Bronchial epithelial cell (primary cell): ENCODE measurements at places on chromosomes 5 and 9.

DNA sequence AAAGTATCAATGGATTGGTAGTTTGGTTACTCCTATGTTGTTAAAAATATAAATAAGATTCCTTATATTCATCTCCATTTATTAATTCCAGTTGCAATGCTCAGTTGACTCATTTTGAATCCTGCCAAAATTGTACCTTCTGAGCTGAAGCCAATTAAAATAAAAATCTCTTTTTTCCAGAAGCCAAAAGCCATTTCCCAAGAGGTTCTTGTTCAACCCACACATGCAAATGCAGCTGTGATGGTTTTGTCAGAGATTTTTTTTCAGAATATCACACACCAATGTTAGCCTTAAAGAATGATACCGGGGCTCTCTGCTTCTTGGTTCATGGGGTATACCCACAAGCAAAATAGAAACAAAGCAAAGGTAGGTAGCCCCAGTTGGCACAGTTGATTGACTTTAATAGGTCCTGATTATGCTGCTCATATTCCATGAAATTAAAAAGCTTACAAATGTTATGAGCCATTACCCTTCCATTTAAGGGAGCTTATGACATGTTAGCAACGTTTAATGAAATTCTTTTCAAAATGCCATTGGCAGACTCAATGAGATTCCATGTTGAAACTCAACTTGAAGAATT is 208.0 kb downstream of the SGCD start:
- no peak for DNase-seq

- no peak for DNase-seq
Measured at GRCh38 chr5:171703146-171703545, 82.5 kb upstream of the SMIM23 start.

GRCh38 chr9:121281614-121282276 is 13.8 kb downstream of the GSN start:
- peak; percentile 97 for DNase-seq

GRCh38 chr5:153079396-153079795 is 411.1 kb upstream of the GRIA1 start:
- peak; percentile 25 for DNase-seq

GRCh38 chr5:122816756-122817155 is 28.7 kb upstream of the SNX24 start:
- DNase-seq = no peak

DNA sequence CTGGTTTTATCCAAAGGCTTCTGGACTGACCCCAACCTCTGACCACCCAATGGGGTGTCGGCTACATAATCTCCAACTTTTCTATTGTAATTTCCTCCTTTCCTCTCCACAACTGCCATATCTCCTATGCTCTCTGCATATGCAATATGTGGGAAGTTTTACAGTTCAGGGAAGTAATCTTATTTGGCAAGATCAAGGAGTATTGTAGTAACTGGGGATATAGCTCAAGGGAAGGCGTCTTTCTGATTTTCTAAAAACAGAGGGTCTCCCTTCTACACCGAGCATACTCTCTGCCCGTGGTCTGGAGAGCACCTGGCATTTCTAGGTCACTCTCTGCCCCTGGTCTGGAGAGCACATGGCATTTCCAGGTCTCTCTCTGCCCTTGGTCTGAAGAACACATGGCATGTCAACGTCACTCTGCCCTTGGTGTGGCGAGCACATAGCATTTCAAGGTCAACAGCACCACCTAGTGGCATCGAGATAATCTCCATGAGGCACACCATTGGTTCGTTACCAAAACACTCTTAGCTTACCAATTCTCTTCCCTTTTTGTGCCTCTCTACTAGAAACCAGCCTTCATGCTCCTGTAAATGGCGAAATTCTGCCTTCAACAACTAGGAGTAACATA is 616.4 kb upstream of the NUDT12 start:
- peak; percentile 55 for DNase-seq

DNA sequence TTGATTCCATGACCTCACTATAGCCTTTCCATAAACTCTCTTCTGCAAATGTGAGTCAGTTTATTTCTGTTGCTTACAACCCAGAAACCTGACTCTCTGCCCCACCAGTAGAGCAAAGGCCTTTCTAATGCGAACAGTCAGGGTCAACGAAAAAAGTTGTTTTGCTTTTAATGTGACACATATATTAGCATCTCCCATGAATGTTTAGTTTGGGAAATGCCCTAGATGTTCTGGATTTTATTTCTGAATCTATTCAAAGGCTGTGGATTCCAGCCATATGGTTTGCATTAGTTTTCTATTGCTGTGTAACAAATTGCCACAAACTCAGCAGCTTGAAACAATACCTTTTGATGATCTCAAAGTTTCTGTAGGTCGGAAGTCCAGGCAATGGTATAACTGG is 193.5 kb downstream of the GNA14 start:
- no peak for DNase-seq

DNA sequence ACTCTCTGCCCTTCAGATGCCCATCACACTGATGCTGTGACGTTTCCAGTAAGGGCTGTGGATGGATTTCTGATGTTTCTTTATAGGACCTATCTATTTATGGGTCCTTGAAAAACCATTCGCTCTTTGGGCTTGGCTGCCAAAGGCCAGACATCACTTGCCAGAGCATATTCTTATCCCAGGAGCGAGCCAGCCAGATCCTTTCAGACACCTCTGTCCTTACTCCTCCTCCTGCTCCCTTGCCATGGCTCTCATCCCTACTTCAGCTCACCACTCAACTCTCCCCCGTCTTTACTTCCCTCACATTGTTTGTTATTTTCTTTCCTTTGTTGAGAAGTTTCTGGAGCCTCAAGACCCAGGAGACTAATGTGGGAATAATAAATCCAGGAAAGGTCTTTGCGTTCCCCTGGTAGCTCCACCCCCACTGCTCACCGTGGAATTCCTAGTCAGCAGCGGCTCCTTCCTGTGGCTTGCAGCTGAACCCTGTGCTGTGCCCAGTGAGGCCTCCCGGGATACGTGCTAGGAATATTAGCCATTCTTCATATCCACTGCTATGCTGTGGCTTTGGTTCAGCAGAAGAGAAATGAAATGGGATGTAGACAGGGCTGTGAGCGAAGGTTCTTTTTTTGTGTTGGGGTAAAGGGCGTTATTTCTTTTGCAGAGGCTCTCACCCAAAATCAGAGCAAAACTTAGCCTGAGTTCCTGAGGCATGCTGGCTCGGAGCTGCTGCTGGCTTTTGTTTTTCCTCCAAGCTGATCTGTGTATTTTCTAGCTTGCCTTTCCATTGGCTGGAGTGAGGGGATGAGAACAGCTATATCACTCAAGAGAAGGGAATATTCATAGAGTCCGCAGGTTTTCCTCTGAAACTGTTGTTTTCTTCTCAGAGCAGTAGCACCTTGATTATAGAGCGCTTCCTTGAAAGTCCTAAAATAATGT is 171.1 kb downstream of the SAXO1 start:
- DNase-seq = no peak

GRCh38 chr5:158619083-158619788 is 480.5 kb downstream of the EBF1 start:
- no peak for DNase-seq

DNA sequence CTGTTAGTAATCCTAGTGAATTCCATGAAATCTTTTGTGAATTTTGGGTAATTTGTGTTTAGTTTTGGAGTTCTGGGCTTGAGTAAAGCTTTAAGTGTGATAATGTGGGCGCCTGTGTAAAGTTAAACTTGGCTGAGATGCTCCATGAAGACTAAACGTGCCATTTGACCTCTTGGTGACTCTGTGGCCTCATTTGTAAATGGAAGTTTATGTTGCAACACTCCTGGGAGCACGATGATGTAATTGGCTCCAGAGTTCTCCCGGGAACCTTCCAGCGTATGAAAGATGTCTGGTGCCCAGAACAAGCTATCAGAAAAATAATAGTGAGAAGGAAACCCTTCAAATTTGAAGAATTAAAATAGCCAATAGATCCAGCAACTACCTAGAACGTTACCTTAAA is 981.2 kb downstream of the TLE4 start:
- DNase-seq = peak; percentile 8

DNA sequence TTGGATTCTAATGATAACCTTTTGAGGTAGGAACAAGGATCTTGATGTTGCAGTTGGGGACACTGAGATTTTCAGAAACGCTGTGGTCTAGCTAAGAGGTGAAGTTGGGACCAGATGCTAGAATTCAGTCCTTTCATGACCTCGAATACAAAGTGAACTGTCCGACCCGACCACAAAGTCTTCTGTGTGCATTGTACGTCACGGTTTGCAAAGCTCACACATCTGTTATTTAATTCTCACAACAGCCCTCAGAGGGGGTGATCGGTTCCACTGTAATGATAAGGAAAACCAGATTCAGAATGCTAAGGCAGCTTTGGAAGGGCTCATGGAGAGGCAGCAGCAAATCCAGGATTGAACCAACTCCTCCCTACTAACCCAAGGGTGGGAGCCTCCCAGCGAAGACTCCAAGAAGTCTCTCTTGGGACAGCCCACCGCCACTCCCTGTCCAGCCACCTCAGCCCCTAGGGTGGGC is 16.6 kb upstream of the KIF12 start:
- no peak for DNase-seq

GRCh38 chr9:79736051-79736450 is 164.3 kb downstream of the TLE4 start:
- DNase-seq = no peak

DNA sequence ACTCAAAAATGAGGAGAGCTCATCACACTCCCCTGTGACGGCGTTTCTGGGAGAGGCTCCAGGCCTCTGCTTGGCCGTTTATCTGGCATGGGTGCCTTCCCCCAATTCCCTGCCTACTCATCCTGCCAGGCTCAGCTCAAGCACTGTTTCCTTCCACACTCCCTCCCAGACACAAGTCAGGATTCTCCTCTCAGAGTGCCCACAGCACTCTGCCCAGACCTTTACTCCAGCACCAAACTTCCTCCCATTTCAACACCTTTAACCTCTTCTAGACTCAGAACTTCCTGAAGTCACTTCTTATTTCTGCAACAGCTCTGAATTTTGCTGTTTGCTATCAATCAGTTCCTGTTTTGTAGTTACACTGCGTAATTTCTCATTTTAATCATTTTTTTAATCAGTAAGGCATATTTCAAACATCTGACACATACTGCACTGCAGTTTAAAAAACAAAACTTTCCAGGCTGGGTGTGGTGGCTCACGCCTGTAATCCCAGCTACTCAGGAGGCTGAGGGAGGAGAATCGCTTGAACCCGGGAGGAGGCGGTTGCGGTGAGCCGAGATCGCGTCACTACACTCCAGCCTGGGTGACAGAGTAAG is 16.0 kb downstream of the TRMO start:
- no peak for DNase-seq

GRCh38 chr9:137168904-137169856 is 671 bp downstream of the LRRC26 start:
- no peak for DNase-seq

- DNase-seq = no peak
Measured at GRCh38 chr9:33178972-33179697, 12.0 kb upstream of the B4GALT1 start.

- DNase-seq = no peak
Measured at GRCh38 chr9:102950346-102950745, 44.8 kb upstream of the CYLC2 start.

- no peak for DNase-seq
Measured at GRCh38 chr9:97592126-97592525, 41.0 kb downstream of the TSTD2 start.

- DNase-seq = no peak
Measured at GRCh38 chr9:136823136-136824046, 15.6 kb downstream of the RABL6 start.

DNA sequence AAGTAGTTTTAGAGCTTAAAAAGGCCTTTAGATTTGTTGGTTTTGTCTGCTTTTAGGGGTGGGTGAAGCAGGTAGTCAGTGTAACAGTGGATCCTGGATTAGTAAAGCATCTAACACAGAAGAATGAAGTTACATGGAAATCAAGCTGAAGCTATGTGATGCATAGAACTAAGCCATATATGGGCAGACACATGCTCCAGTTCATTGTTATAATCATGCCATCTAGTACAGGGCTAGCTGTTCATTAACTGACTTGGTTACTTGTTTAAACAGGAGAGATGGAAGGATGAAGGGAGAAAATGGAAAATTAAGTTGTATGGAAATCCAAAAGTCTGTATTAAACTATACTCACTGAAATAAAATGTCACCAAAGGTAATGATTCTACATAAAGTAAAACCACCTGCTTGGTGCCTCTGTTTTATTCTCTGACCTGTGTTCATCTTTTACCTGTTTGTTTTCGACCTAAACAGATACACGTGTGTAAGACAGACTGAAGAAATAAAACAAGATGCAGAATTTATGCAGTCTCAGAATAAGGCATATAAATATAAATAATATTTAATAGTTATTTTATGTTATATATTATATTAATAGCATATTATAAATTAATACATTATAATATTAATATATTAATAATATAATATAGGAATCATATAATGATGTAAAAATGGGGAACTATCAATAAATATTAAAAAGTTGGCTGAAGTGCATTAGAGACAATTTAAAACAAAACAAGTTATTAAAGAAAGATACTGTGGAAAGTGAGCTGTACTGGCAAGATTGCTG is 33.9 kb downstream of the MRPS30 start:
- no peak for DNase-seq

DNA sequence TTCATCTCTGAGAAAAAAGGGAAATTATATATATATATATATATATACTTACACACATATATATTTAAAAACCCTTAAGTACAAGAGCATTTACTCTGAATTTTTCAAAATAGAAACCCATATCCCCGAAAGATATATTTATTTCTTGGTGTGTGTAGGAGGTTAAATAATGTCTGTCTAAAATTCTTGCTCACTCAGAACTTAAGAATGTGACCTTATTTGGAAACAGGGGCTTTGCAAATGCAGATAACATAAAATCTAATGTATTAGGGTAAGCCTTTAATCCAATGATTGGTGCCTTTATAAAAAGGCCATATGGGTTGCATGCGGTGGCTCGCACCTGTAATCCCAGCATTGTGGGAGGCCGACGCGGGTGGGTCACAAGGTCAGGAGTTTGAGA is 517.3 kb upstream of the TLE4 start:
- no peak for DNase-seq

DNA sequence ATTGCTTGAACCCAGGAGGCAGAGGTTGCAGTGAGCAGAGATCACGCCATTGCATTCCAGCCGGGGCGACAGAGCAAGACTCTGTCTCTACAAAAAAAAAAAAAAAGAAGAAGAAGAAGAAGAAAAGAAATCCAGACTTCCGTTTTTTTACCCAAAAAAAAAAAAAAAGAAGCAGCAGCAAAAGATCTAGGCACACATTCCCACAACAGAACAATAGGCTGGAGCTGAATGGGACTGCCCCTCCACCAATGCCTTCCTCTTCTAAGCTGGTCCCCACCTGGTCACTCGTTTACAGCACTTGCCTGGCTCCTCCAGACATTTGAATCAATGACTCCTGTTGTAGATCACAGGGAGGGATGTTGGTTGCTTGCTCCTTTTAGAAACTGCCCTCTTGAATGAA is 1.6 kb upstream of the LMAN2 start:
- no peak for DNase-seq

- no peak for DNase-seq
Measured at GRCh38 chr9:35193762-35194161, 32.0 kb downstream of the UNC13B start.

DNA sequence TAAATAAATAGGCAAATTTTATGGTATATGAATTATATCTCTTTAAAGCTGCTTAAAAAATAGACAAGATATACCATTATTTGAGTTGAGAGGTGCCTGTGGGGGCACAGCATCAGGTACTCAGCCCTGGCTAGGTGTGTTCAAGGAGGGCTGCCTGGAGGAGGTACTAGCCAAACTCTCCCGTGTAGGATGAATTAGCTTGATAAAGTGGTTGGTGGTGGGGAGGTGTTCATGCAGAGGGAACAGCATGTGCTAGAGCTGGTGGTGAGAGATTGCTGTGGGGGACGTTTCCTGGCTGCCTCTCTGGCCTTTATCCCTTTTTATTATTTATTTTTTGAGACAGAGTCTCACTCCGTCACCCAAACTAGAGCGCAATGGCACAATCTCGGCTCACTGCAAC is 23.2 kb upstream of the NCS1 start:
- no peak for DNase-seq

- DNase-seq = no peak
Measured at GRCh38 chr9:125532412-125532811, 174.6 kb downstream of the MAPKAP1 start.
